Activated naive CD4-positive, alpha-beta T cell (primary cell): ENCODE measurements at places on chromosomes 1 and 21.
A peak's percentile ranks its signal among the peaks of the same experiment; 100 is the strongest.

DNA sequence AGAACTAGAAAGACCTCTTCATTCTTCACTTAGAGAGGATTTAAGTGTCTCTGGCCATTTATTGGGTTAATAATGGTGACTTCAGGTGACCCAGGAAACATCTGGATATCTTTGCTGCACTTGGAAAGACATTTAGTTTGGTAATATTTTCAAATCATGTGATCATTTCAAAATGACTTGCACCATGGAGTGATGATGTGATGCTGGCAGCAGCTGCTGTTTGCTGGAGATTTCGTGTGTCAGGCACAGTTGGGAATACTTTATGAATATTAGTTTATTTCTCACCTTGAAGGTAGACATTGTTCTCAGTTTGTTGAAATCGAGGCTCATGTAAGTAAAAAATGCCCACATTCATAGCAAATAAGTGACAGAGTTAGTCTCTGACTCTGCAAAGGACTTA, 236.0 kb downstream of the DISC1 start:
- no peak for DNase-seq

DNA sequence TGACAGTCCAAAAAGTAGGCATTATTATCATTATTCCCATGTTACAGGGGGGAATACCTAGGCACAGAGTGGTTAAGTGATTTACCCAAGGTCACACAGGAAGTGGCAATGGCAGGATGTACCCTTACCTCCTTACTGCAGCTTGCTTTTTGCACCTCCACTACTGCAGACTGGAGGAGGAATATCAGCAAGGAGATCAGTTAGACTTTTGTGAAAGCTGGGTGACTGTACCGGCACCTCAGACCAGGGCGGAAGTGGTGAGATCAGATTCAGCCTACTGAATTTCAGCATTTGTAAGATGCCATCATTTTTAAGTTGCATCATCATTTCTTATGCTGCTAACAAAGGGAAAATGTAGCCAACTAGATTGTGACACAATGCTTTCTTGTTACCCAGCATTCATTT, 4.5 kb downstream of the ADARB1 start:
- DNase-seq = peak; percentile 48

- no peak for DNase-seq
Measured at GRCh38 chr1:96520579-96520947, 201.0 kb upstream of the PTBP2 start.

GRCh38 chr1:223386013-223386412, 7.2 kb upstream of the CCDC185 start:
- DNase-seq = no peak
